ENCODE measurements at places on chromosomes 16 and 17.

DNA sequence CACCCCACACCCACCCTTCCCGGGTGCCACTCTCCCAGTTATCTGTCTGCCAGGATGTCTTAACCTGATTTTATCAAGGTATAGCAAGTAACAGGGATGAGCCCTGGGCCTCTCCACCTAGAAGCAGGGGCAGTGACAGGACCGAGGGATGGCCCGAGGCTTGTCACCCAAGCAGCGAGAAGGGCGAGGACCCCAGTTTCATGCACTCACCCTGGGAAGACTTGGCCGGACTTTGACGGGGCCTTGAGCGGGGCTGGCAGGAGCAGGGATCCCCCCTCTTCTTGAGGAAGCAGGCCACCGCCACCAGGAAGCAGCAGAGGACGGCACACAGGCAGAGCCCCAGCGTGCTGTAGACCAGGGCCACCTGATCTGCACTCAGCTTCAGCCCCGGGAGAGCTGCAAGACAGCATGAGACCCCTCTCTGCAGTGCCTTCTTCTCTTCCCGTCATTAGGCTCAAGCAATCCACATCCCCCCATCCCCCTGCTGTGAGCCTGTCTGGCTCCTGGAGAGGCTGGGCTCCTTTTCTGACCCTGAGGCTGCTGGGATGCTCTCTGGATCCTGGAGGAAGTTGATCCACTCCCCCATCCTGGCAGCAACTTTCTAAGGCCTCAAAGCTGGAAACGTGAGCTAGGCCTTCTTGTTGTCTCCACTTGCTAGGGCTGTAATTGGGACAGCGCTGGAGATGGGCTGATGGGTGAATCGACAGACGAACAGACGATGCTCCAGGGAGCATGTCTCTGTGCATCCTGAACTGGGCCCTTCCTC, 31.6 kb downstream of the TNFRSF13B start:
- DNase-seq, result no peak

DNA sequence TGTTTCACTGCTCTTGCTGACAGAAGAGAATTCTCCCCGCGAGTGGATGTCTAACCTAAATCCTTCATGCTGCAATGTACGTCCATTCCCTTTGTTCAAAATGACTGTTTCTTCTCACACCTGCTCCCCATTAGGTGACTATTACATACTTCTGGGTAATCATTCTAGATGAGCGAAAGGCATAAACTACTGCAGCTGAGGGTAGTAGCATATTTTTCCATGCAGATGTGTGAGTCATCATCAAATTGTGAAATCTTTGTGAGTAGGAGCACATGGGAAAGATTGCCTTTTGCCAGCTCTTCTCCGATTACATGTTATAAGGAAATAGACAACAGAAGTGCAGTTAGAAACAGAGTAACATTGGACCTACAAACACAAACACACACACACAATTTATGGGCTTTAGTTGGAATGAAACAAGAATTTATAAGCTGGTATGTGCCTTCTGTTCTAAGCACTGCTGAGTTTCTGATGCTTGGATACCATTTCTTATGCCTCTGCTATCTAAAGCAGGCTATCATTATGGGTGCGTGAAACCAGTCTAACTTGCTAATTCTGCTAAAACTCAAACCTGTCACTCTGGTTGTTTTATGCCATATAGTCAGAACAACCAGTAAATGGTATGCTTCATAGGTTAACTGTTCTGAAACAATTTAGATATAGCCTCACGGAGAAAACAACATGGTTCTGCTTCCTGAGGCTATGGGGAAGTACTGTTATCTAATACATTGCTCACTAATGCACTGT, 346.9 kb upstream of the PSMD7 start:
- DNase-seq, result no peak

- DNase-seq, result no peak
These were observed 142.8 kb upstream of the FOXF1 start for GRCh38 chr16:86367291-86368072.

DNA sequence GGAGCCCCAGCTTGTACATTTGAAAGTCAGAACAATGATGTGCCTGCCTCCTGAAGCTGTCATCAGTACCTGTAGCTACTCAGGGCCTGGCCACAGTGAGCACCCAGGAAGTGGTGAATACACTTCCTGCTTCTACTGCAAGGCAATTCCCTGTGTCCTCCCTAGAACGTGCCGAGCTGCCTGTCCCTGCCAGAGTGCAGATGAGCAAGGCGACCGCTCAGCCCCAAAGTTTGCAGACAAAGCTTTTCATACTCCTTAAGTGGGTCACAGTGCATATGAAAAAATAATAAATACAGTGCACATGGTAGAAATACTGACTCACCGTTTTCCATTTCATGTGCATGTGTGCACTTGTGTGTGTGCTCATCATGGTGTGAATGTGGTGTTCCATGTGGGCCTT, 77.3 kb downstream of the MPRIP start:
- DNase-seq, result peak; percentile 73

DNA sequence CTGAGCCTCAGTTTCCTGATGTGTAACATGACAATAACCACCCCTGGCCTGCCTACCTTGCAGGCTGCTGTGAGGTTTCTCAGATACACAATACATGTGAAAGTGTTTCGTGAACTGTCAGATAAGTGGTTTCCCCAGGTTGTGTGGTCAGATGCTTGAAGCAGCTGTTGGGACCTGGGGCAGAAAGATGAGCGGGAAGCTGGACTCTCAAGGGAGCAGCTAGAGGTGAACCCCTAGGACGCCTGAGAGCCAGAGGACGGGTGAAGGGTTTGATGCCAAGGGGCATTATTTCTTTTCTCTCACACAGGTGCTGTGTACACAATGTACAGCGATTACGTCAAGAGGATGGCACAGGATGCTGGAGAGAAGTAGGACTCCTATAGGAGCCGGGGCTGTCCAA, 2.3 kb downstream of the HIGD1B start:
- DNase-seq, result no peak

DNA sequence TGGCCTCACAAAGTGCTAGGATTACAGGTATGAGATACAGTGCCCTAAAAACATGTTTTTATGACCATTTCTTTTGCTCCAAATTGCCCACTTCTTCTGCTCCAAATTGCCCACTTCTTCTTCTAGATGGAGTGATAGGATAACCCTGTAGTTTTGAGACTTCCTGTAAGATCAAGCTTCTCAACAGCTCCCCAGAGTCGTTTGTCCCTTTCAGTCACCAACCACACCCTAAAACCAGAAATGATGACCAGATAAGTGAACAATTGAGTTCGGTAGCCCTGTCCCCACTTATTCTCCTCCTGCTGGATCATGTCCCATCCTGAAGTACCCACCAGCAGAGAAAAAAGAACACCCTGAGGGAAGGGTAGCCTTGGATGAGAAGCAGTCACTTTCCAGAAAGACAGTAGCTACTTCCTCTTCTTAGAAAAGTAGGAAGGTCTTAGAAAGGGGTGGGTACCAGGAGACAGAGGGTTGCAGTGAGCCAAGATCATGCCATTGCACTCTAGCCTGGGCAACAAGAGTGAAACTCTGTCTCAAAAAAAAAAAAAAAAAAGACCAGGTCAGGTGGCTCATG, 2.5 kb downstream of the ODAD4 start:
- peak; percentile 5 for DNase-seq

- no peak for DNase-seq
These were observed 56.2 kb upstream of the ELAC2 start for GRCh38 chr17:13074026-13074425.

GRCh38 chr17:45316434-45317110, at the start of gene MAP3K14:
Gene MAP3K14 (minus strand): TSS chr17:45317020. CDS start chr17:45290745, 26,275 bp downstream.
- peak; percentile 59 for DNase-seq

DNA sequence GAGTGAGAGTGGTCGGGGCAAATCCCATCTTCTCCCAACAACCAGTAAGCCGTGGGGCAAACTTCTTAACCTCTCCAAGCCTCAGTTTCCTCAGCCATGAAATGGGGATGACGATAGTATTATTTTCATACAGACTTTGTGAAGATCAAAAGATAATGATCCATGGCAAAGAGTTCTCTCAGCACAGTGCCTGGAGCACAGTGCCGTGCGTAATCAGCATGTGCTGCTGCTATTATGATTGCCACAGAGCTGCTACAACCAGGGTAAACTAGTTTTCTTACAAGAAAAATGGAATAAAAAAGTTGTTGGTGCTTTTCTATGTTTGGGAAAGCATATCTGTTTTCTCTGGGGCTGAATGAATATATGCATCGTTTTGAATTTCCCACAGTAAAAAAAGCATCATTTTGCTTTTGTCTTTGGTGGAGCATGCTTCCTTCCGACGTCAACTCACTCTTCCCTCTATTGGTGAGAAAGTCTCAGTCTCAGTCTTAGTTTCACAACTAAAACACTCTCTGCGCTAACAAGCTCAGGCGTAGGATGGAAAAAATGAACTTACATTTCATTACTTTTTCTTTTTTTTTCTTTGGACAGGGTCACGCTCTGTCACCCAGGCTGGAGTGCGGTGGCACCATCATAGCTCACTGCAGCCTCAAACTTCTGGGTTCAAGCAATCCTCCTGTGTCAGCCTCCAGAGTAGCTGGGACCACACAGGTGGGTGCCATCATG, 37.2 kb downstream of the CDK5R1 start:
- DNase-seq, result peak; percentile 43

- DNase-seq, result no peak
These were observed 2.1 kb upstream of the SEPTIN12 start for GRCh38 chr16:4790261-4790660.

DNA sequence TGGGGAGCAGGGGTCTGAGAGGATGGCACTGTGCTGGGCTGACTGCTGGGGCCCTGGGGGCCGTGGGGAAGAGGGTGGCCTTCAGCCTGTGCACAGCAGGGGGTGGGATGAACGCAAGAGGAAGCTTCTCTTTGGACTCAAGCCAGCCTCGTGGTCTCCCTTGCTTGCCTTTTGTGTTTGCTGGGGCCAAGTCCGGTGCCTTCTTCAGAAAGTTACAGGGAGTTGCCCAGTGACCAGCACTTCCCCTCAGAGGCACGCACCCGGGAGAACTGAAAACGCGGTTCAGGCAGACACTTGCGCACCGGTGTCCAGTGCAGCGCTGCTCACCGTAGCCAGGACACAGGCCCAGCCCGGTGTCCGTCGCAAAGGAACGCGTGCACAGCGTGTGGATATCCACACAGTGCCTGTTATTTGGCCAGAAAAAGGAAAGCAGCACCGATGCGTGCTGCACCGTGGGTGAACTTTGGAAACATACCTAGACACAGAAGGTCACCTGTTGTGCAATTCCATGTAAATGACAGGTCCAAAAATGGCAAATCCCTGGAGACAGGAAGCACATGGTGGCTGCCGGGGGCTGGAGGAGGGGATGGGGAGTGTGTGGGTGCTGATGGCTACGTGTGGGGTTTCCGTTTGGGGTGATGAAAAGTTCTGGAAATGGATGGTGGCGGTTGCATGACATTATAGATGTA, 29.4 kb upstream of the NUDT16L1 start:
- DNase-seq, result no peak

GRCh38 chr16:17420816-17421215, 49.9 kb downstream of the XYLT1 start:
- DNase-seq, result no peak

DNA sequence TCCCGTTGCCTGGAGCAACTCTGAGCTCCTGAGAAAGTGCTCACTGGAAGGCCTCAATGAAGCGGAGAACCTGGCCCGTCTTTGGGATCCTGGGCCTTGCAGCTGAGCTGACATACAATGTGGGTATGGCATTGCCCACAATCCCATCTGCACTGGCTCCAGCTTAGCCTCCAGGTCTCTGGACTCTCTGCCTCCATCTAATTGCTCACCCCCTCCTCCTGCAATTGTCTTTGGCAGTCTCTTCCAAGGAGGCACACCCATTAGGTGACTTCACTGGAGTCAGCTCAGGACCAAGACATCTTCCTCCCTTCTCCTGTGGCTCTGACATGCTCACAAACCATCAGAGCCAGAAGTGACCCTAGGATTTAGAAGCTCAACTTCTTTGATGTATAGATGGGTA, 1.5 kb downstream of the DLX4 start:
- no peak for DNase-seq

DNA sequence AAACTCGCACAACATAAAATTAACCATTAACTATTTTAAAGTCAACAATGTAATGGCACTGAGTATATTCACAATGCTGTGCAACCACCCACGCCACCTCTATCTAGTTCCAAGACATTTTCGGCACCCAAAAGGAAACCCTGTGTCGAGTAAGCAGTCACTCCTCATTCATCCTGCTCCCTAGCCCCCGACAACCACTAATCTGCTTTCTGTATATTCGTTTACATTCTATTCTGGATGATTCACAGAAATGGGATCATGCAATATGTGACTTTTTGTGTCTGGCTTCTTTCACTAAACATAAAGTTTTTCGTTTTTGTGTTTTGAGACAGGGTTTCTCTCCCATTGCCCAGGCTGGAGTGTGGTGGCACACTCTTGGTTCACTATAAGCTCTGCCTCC, 42.2 kb upstream of the HAPSTR1 start:
- no peak for DNase-seq

GRCh38 chr17:1486802-1487695, 5.4 kb downstream of the MYO1C start:
- DNase-seq, result peak; percentile 79

DNA sequence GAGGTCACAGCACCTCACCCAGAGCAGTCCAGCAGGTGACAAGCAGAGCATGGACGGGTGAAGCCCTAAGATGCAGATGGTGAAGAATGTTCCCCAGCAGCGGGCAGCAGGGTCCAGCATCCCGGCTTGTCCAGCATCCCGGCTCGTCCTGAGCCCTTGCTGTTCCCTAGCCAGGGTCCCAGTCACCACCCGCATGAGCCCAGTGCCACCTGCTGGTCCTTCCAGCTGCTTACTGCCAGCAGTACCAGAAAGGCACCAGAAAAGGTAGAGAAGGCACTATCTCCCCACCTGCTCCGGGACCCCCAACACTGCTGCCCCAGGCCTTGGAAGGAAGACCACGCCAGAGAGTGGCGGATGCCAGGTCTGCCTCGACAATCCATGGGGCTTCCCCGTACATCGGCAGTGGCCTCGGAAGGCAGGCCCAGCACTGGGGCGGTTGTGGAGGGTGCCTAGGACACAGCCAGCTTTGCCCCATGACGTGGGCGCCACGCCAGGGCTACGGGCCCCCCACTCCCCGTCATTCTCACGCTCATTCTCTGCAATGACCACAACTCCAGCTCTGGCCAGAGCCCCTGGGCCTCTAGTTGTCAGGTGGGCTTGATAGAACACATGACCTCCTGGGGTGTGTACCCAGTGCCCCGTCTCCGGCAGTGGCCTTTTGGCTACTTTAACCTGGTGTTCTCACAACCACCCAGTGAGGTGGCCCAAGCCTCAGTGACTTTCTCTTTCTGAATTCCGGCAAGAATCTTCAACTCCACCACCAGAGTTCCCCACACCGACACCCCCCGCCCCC, 1.4 kb downstream of the CENPX start:
- peak; percentile 59 for DNase-seq

DNA sequence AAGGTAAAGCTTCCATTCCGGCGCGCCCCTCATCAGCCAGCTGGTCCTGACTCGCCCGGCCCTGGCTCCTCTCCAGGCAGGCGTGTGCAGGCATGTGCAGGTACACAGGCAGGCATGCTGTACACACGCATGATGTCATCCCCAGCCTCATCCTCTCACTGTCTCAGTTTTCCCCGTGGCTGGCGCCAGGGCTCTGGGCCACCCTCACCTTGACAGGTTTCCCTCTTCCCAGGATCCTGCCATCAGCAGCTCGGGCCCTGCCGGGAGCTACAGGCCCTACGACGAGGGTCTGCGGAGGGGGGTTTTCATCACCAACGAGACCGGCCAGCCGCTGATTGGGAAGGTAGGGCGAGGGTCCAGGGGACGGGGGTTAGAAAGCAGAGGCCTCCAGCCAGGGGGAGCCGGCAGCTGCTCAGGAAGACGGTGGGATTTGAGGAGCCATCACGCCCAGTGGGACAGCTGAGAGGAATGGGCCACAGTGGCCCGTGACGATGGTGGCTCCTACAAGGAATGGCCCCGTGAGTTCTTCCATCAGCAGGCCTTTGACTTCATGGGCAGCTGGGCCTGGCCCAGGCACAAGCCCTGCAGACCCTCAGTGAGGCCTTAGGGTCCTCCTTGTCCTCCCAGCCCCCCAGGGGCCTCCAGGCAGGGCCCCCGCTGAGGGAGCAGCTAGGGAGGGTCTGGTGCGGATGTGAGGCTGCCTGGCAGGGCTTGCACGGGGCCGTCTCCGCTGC, 8.5 kb downstream of the GAA start:
- DNase-seq, result no peak
